ENCODE measurements at places on chromosomes 2 and 18. TPM values are rescaled to one million over a fixed set of nuclear protein-coding genes. Genes with fewer than 3 reads are reported as not detected.

The FAM124B gene
- not detected for total RNA-seq

The BIN1 gene
- total RNA-seq = 105 TPM

The LIMS3 gene
- total RNA-seq = 3.1 TPM

The CRIM1 gene
- 35.1 TPM for total RNA-seq

The SERPINB13 gene
- total RNA-seq = not detected

The HOXD9 gene
- total RNA-seq = 1.4 TPM

The CNTNAP5 gene
- total RNA-seq = not detected

The FEV gene
- total RNA-seq = not detected

The SCN2A gene
- total RNA-seq = 0.29 TPM

The CYP1B1 gene
- 1.2 TPM for total RNA-seq

The LINC00305 gene
- not detected for total RNA-seq

The DNMT3A gene
- total RNA-seq = 2.3 TPM

The POTEJ gene
- not detected for total RNA-seq

The WDR7 gene
- total RNA-seq = 7.0 TPM

The TMEM37 gene
- total RNA-seq = not detected

The MAB21L4 gene
- total RNA-seq = not detected

The OBSL1 gene
- total RNA-seq = 41.5 TPM

The MC2R gene
- total RNA-seq = not detected

The SYT4 gene
- not detected for total RNA-seq

The GALNT3 gene
- not detected for total RNA-seq

The TFCP2L1 gene
- under 0.01 TPM for total RNA-seq

The VWC2L gene
- total RNA-seq = not detected

The PARD6G gene
- total RNA-seq = 0.24 TPM

The FOXD4L1 gene
- total RNA-seq = 0.10 TPM

The AFF3 gene
- total RNA-seq = 3.6 TPM

The CYP26B1 gene
- 3.5 TPM for total RNA-seq

The AOX1 gene
- total RNA-seq = 27.5 TPM

The NCKAP5 gene
- total RNA-seq = 0.49 TPM

The MC5R gene
- total RNA-seq = 0.49 TPM

The NTSR2 gene
- total RNA-seq = not detected

The COLEC12 gene
- 103 TPM for total RNA-seq

The CHN1 gene
- total RNA-seq = 131 TPM

The CTLA4 gene
- not detected for total RNA-seq

The PTH2R gene
- not detected for total RNA-seq

Measured in RPMI7951 (cell line).